ENCODE measurements at places on chromosomes 16 and 17.

GRCh38 chr17:15249487-15249886 is 15.6 kb downstream of the PMP22 start:
- DNase-seq: no peak

GRCh38 chr16:12474047-12474446 is 329.6 kb downstream of the CPPED1 start:
- DNase-seq: no peak

- DNase-seq: no peak
Measured at GRCh38 chr16:11134722-11135463, 121.1 kb downstream of the SOCS1 start.

DNA sequence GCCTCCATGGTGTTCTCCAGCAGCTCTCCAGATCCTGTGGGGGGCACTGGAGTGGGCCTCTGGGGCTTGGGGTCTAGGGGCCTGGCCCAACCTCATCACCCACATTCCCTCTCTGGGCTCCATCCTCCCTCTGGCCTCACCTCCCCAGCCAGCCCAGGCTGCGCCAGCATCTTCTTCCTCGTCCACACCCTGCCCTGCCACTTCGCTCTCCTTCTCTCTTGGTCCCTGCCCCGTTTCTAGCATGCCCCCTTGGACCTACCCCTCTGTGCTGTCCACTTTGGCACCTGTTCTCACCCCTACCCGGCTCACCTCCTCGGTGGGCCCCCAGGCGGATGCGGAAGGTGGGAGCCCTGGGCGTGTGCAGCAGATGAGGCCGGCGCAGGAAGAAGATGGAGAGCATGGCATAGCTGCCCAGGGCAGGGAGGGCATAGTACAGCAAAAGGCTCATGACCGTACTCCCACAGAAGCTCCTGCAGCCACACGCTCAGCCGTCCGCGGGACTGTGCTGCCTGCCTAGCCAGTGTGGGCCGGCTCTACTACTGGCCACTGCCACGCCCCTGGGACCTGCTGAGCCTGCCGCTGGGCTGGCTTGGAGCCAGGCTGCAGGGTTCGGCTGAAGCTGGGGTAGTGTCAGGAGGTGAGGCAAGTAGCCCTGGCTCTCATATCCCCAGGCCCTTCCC is at the start of gene GDPD3:
Gene GDPD3 (minus strand): TSS at position 507 of the 680 bp plus-strand sequence. CDS start 59 bp downstream, at position 448.
- DNase-seq: no peak

DNA sequence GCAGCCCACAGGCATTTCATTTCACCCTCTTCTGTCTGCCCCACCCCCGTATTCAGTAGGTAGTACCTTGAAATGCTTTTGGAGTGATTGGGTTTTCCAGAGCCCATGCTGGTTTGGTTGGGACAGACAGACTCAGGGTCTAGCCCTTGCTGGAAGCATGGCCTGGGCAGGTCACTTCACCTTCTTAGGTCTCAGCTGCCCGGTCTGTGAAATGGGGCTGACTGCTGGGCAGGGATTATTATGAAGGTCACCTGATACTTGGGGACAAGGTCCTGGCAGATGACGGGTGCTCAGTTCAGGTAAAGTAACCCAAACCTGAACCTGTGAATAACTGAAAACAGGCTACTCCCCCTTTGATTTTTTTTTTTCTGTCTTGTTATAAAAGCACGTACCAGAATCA is 116.0 kb downstream of the CLEC16A start:
- no peak for DNase-seq

- DNase-seq: no peak
Measured at GRCh38 chr17:39793301-39793872, 55.6 kb downstream of the GRB7 start.

DNA sequence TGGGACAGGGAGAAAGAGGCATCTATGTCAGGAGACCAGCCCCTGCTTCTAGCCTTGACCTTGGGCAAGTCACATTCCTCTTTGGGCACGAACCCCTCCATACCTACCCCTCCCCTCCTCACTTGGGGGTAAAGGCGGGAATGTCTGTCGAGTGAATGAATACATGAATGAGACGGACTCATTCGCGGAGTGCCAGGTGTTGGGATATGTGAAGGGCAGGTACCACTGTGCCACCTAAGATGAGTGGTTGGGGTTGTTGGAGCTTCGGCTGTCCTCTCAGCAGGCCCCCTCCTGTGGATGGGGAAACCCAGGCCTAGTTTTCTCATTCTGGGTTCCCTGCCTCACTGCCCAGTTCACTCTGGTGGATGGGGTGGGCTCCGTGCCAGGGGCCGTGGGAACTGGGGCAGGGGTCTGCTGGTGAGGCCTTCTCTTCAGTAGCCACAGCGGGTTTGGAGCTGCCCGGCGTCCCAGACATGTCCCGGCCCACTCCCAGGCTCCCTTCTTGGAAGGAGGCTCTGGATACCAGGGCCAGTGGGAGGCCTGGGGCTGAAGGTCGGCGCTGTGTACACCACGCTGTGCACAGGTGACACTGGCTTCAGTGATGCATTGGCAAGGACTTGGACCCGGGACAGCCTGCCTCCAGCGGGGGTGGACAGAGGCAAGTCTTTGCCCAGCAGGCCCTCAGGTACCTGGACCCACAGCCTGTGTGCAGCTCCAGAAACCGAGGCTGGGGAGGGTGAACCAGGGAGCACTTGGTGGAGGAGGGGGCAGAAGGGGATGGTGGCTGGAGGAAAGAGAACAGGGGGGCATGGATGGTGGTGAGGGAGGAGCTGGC is 5.6 kb downstream of the GLIS2 start:
- DNase-seq: no peak

DNA sequence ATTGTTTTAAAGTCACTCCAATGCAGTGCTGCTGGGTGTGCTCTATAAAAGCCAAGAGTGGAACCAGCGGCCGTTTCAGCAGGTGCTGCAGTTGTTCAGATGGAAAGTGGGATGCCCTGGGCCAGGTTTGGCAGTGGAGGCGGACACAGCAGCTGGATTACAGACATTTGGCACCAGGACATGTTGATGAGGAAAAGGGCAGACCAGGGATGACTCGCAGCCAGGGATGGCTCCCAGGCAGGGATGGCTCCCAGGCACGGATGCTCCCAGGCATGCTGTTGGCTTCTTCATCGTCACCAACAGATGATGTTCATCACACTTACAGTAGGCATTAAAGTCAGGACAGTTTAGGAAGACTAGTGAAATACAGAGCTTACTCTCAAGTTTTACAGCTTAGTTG is 10.0 kb downstream of the GAN start:
- no peak for DNase-seq

GRCh38 chr16:87409781-87410180 is 17.6 kb downstream of the MAP1LC3B start:
- no peak for DNase-seq

DNA sequence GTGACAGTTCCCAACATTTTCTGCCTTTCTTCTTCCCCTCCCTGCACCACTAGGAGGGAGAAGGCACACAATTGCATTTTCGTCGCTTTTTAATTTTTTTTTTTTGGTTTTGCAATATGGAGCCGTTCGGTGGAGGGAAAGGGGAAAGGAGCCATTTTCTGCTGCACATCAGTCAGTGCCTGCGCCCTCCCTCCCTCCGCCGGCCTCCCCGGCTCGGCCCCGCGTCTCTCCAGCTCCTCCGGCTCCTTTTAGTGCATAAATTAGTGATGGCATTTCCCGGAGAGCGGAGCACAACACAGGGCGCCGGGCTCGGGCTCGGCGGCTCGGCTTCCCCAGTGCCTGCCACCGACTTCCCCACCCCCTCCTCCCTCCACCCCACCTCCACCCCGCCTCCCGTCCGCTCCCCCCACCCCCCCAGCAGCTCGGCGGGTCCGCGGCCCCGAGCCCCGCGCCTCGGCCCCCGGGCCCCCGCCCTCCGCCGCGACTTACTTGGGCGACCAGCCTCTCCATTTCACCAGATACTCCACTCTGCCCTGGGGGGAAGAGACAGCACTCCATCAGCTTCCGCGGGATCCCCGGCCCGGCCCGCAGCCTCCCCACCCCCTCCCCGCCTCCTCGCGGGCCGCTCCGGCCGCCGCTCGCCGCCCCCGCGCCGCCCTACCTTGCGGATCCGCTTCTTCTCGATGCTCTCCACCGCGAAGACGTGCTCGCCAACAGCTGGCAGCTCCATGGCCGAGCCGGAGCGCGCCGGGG is 542 bp downstream of the CBX4 start:
- no peak for DNase-seq

GRCh38 chr16:10256784-10257641 is 74.8 kb upstream of the GRIN2A start:
- peak; percentile 3 for DNase-seq

GRCh38 chr16:69315486-69316311 is 4.5 kb downstream of the VPS4A start:
- no peak for DNase-seq

GRCh38 chr17:77019893-77020379 is 120.8 kb upstream of the SEC14L1 start:
- DNase-seq: no peak
